Hypothalamus (tissue), 51 donors: ENCODE measurements at places on chromosomes 3 and 15.

DNA sequence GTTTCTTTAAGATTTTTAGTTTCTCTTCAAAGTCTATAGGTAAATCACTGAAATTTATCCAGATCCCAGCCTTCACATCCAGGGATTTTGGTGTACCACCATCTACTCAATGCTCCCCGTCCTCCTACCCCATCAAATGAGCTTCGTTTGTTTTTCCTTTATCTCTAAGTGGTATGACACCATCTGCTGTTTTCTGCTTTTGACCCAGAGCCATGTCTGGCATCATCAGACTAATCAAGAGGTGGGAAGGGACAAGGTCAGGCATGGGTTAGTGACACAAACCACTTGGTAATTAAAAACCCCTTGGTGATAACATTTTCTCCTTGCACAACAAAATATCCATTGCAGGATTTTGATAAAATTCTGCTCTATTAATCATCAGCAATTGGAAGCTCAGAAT is 92.7 kb upstream of the GOLGA8J start:
- DNase-seq, result no peak

GRCh38 chr15:28900041-28900891 is 14.5 kb downstream of the APBA2 start:
- DNase-seq, result no peak

DNA sequence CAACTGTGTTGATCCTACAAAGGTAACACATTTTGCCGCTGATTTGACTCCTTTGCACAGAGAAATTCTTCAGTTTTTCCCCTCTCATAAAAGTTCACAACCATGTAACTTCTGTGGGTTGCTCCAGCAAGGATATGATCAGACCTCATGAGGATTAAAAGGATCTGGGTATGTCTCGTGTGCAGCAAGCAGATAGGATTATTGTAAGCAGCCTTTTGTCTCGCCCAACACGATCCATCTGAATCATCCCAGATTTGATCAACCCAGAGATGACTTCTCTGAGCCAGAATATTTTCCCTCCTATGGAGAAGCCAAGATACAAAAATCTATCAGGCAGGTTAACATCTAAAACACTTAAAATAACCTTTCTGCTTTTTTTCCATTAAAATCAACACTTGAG is 12.8 kb upstream of the BNIP2 start:
- DNase-seq, result no peak

- peak; percentile 23 for DNase-seq
Measured at GRCh38 chr3:194003114-194004057, 132.6 kb upstream of the HES1 start.

DNA sequence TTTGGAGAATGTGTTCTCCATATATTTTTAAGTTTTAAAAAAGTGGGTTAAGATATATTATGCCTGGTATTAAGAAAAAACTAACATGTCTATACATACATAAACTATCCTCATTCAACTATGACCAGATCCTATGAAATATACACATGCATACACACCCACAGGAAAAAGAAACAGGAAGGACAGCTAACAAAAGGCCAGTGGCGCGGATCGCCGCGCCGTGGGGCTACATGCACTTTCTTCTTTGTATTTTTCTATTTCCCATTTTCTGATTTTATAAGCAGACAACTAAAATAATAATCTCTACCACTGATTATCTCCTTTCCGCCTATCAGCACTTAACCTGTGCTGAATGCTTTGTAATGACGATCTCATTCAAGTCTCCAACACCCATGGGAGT is 160.1 kb downstream of the OR4M2 start:
- DNase-seq, result no peak

DNA sequence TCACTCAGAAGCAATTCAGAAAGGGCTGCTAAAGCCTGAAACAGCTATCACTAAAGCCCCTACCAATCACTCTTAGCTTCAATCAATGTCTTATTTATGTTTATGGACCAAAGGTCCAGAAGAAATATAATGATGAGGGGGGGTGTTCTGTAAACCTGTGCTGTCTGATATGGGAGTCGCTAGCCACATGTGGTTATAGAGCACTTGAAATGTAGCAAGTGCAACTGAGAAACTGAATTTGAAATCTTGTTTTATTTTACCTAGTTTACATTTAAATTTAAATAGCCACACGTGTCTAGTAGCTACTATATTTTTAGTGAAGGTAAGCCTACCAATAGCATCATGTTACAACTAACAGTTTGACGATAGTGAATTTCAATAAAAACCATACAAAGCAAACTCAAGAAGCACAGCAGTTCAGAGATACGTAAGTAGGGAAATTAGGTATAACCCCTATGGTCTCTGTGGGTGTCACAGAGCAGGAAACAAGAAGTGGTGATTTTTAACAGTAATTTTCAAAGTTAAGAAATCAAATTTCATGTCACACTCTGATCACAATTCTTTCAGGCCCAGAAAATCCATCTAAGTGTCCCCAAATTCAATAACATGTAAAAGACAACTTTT is 3.6 kb downstream of the POU1F1 start:
- no peak for DNase-seq

GRCh38 chr3:112773864-112774263 is 72.8 kb downstream of the CD200R1L start:
- DNase-seq, result no peak

DNA sequence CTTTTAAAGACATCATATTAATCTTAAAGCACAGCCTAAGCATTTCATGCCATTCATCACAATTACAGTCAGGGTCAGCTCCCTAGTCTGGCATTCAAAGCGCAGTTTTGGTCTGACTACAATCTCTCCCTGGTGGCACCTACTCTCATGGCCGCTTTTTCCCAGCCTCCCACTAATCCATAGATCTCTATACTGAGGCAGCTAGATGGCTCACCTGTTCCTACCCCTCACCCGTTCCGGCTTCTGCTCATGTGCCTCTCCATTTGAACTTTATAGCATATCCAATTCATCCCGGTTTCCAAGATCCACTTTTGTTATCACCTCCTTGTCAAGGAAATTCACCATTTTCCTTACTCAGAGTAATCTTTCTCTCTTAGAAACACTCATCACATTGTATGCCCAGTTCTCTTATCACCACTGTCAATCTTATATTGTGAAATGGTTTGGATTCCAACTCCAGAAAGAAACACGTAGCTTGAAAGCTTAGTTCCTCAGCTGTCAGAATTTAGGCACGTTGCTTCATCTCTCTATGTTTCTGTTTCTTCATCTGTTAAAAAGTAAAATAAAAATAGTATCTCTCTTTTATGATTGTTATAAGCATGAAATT is 220.0 kb upstream of the UBE2E2 start:
- DNase-seq, result no peak

DNA sequence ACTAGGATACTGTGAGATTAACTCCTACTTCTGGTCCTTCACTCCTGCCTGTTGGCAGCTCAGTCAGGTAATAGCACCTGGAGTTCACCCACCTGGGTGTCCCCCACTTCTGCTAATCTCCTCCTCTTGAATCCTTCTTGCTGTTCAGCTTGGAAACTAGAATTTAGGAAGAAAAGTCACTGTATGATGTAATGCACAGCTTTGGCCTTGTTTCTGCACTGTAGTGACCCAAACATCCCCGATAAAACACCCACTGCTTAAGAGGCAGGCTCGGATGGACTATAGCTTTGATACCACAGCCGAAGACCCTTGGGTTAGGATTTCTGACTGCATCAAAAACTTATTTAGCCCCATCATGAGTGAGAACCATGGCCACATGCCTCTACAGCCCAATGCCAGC is 24.8 kb downstream of the STARD5 start:
- no peak for DNase-seq

DNA sequence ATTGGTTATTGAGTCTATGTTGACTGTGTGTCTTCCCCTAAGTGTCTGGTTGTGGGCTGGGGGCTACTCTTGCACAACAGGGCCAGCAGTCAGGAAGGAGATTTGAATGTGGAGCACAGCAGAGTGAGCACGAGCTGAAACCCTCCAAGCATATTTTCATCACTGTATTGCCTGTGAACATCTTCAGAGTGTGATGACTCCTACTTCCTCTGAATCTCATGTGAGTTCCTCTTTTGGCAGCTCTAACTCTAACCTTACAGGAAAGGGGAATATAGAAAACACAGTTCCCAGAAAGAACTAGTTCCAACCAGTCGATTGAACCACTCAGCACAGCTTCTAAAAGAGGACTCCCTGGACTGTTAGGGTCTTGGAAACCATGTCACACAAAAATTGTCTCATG is 211.6 kb downstream of the RAP2B start:
- no peak for DNase-seq

- DNase-seq, result no peak
Measured at GRCh38 chr15:85583442-85583841, 203.0 kb downstream of the AKAP13 start.

GRCh38 chr15:34594361-34594760 is 10.9 kb upstream of the GOLGA8B start:
- no peak for DNase-seq

DNA sequence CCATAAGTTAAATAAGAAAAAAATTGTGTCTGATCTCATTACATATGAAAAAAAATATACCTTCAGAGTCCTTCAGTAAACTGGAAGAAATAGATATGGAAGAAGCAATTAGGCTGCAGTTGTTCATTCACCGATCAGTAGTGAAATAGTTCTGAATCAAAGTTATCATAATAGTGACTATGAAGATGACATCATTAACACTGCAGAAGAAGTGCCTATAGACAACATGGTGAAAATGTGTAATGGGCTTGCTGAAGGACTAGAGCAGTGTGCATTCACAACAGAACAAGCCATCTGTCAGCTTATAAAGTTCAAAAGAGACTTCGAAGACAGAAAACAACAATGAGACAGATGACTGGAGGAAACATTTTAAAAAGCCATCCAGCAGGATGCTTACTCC is 144.5 kb downstream of the NAALADL2 start:
- no peak for DNase-seq

GRCh38 chr3:148957586-148957985 is 33.8 kb upstream of the GYG1 start:
- DNase-seq, result no peak

GRCh38 chr15:73125219-73125618 is 73.0 kb downstream of the NEO1 start:
- no peak for DNase-seq

- DNase-seq, result no peak
Measured at GRCh38 chr3:110940055-110940454, 131.6 kb upstream of the NECTIN3 start.

DNA sequence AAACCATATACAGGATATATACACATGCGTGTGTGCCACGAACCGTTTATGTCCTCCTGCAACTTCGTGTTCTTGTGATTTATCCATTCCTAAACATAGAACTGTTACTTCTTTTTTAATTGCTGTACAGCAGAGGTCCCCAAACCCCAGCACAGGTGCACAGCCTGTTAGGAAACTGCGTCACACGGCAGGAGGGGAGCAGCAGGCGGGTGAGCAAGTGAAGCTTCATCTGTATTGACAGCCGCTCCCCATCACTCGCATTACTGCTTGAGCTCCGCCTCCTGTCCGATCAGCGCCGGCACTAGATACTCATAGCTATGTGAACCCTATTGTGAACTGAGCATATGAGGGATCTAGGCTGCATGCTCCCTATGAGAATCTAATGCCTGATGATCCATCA is 34.9 kb upstream of the NRROS start:
- DNase-seq, result no peak

DNA sequence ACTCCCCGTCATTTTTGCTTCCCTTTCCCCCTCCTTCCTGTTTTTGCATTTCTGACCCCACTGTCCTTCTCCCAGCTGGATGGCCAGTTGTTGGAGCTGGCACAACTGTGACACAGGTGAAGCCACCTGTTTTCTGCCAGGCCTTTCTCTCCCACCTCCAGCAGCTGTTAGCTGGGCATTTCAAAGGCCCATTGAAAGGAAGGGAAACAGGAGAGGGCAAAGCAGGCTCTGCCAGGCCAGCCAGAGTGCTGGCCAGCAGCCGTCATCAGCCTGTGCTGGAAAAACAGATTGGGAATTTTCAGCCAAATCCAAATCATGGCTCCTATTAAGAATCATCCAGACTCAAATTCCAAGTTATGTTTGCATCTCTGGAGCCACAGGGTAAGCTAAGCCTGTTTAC is 155.2 kb upstream of the C2CD4B start:
- DNase-seq, result no peak

GRCh38 chr3:21621181-21621651 is 129.8 kb downstream of the ZNF385D start:
- no peak for DNase-seq

DNA sequence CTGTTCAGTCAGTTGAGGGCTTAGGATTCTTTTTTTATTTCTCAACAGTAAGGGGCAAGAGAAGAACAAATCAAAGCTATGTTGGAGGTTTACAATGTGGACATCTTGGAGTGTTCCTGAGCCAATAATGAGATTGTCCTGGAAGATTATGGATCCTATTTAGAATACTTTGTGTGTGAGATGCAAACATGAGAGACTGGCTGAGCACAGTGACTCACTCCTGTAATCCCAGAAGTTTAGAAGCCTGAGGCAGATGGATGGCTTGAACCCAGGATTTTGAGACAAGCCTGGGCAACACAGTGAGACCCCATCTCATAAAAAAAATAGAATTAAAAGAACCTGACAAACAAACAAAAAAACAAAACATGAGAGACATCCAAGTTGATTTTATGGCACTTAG is 351.6 kb downstream of the GAP43 start:
- no peak for DNase-seq

DNA sequence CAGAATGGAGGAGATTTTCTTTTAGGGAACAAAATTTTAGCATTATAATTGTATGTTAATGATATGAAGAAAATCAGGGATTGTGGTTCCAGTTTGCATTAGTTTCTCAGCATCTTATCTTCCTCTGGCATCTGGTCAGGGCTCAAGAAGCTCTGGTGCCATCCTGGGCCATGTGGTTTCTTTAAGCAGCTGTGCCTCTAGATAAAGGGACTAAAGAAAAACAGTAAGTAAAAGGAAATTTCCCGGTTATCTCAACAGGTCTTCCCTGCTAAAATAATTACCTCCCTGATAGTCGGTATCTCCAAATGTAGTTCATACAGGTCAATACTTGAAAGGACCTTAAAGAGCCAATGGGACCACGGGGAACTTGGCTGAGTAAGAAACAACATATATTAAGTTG is 375.1 kb upstream of the RBMS3 start:
- DNase-seq, result no peak

DNA sequence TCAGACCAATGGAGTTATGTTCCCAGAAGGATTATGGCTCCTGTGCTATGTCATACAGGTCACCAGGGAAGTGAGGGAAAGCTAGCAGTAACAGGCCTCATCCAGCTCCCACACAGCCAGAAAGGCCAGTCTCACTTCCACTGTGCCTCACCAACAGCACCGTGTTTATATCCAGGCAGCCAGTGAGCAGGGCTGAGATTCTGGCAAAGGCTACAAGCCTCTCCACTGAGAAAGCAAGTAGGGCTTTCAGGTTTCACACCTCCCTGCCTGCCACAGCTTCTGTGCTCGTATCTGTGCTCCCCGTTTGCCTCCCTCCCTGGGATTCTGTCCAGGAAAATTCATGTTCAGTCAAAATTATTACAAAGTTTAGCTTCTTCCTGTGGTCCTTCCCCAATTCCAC is 14.9 kb upstream of the CFAP20DC start:
- no peak for DNase-seq

- DNase-seq, result no peak
Measured at GRCh38 chr3:98018301-98018700, 16.8 kb downstream of the GABRR3 start.

GRCh38 chr15:82545478-82545877 is 5.2 kb upstream of the RPS17 start:
- no peak for DNase-seq
